ENCODE measurements at places on chromosomes 2 and 18.

DNA sequence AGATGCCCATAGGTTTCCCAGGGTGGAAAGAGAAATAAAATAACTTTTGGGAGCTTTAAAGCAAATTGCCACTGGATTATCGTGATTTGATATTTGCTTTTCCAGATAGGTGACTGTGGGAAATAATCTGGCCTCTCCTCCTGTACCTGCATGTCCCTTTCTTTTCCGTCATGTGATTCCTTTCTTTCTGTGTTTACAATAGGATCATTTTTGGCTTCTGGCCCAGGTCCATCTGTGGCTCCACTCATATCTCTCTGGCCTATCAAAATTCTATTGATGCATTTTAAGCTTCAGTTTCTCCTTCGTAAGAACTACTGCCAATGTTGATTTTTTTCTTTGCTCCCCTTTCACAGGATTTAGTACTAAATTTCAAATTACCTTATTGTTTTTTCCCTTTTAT, 153.6 kb downstream of the CCDC85A start:
- DNase-seq: no peak

DNA sequence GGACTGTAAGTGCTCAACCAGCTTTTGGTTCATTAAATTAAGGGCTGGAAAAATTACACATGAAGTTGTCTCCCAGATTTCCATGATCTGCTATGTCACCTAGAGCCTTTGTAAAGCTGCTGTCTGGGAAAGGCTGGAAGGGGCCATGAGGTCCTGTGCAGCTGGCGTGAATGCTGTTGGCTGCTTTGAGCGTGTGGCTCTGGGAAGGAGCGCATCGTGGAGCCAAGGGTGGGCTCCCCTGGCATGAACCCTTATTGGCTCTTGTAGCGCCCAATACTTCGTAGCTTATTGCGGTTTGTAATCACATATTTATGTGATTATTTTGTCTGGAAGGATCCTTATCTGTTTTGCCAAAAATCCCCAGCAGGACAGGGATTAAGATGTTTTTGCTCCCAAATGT, 70.5 kb upstream of the LMAN1 start:
- no peak for DNase-seq

- no peak for DNase-seq
These were observed 44.5 kb downstream of the DNER start for GRCh38 chr2:229669841-229670240.

GRCh38 chr2:15946983-15947382, 6.6 kb downstream of the MYCN start:
- DNase-seq: no peak

GRCh38 chr18:46628206-46628605, 28.8 kb downstream of the LOXHD1 start:
- no peak for DNase-seq

DNA sequence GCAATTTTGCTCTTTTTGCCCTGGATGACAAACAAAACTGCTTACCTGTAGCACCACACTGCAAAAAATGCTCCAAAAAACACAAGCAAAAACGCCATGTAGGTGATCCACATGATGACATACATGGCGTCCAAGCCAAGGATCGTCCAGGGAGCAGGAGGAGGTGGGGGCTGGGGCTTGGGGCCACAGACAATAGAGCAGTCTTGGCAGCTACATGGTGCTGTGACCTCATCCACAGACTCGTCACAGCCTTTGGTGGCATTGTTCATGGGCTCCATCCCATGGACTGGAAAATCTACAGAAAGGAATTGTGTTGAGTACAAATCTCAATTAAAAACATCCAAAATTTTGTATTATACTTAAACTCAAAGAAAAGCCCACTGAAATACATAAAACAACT, 26.1 kb downstream of the NPC1 start:
- no peak for DNase-seq

GRCh38 chr2:111175615-111176014, 54.9 kb downstream of the BCL2L11 start:
- no peak for DNase-seq

All from smooth muscle cell of the brain vasculature (primary cell).